ENCODE measurements at places on chromosomes 6 and 20. TPM values are rescaled to one million over a fixed set of nuclear protein-coding genes. Genes with fewer than 3 reads are reported as not detected.

Gene PTK7
- total RNA-seq, result 130 TPM

Gene NEURL2
- total RNA-seq, result 5.2 TPM

Gene RNF182
- 13.0 TPM for total RNA-seq

Gene NNAT
- total RNA-seq, result 66.8 TPM

Gene SPATS1
- total RNA-seq, result not detected

Gene BMP7
- total RNA-seq, result 9.2 TPM

Gene GRM1
- total RNA-seq, result 1.3 TPM

Gene KCNK17
- 3.0 TPM for total RNA-seq

Gene ANKEF1
- total RNA-seq, result 10.0 TPM

Gene ERMARD
- 12.2 TPM for total RNA-seq

Gene CST5
- total RNA-seq, result not detected

Gene SPATA25
- total RNA-seq, result 3.0 TPM

Gene BNIP5
- not detected for total RNA-seq

Gene RCAN2
- 8.1 TPM for total RNA-seq

DNA sequence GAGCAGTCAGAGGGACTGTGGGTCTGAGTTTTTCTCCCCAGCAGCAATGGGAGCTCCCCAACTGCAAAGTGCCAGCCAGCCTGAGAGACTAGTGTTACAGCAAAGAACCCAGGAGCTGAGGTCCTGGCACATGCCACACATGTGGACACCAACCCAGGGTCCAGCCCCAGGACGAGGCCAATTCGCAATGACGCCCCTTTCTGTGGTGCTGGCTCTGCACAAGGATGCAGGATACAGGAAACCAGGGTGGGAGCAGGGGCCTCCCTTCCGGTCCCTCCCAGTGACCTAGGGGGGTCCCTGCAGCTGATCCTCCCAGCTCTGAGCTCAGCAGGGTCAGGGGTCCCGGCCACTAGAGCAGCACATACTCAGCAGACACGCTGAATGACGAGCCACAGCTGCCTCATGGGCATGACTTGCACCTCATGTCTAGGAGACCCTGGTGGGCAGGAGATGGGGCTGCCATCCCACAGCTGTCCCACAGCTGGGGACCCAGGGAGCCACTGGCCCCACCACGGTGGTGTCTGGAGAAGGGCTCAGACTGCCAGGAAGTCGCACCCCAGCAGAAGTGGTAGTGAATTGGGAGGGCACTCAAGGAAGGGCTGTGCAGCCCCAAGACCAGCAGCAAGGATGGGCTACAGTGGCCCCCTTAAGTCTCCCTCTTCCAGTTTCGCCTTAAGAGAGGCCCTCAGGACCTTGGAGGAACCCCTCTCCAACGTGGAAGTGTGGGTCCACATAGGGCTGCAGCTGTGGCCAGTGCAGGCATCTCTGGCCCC is 3.6 kb downstream of the ARFRP1 start:
- DNase-seq, result no peak

- DNase-seq, result peak; percentile 59
These were observed 4.0 kb upstream of the SPATS1 start for GRCh38 chr6:44338228-44339122.

DNA sequence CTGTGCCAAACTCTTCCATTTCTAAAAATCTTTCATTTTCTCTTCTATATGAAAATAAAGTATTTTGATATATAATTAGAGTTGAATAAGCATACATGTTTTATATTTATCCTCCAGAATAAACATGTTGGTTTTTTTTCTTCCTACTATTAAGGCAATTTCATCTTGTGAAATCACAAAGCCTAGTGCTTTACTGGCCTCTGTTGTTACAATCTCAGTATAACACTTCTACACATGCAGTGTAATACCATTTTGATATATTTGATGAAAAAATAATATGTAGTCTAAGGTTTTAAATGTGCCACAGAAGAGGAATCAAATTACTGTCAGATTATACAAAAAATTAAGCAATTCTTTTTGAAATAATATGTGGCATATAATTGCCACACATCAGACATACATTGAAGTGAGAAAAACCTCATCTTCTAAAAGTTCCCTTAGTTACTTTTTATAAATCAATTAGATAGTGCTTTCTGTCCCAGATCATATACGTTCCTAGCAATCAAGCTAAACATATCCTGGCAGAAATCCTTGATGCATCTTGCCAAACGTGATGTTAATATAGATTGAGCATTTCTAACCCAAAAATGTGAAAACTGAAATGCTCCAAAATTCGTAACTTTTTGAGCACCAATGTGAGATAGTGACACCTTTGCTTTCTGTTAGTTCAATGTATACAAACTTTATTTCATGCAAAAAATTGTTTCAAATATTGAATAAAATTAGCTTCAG is 225.1 kb upstream of the MANEA start:
- DNase-seq, result no peak

DNA sequence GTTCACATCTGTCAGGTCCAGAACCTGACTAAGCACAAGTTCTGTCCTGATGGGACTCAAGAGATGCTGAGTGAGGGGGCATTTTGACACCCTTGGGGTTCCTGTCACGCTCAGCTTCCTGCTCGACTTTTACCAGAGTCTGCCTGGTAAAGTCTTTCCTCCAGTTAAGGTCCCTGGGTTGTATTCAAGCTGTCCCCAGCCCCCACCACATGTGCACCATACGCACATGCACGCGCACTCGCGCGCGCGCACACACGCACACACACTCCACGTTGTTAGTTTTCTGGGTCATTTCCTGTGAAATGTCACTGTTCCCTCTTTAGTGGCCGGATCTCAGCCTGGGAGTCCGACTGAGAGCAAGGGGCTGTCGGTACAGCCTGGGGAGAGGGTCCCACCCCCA is 166.1 kb downstream of the GMPR start:
- no peak for DNase-seq

GRCh38 chr6:137754866-137755265 is 112.2 kb upstream of the TNFAIP3 start:
- no peak for DNase-seq

- no peak for DNase-seq
These were observed 1.0 kb downstream of the SCML4 start for GRCh38 chr6:107823047-107823557.

DNA sequence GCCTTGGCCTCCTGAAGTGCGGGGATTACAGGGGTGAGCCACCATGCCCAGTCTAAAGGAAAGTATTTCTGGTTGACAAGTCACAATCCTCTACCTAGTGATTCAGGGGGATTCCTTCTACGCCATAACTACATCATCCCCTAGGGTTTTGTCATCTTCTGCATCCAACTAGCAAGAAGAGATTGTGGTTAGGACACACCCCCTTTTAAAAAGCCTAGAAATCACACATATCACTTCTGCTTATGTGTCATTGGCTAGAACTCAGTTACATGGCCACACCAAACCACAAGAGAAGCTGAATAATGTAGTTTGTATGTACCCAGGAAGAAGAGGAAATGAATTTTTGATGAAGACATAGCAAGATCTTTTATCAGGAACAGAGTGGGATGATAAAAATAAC is 14.7 kb upstream of the CHD6 start:
- DNase-seq, result no peak

DNA sequence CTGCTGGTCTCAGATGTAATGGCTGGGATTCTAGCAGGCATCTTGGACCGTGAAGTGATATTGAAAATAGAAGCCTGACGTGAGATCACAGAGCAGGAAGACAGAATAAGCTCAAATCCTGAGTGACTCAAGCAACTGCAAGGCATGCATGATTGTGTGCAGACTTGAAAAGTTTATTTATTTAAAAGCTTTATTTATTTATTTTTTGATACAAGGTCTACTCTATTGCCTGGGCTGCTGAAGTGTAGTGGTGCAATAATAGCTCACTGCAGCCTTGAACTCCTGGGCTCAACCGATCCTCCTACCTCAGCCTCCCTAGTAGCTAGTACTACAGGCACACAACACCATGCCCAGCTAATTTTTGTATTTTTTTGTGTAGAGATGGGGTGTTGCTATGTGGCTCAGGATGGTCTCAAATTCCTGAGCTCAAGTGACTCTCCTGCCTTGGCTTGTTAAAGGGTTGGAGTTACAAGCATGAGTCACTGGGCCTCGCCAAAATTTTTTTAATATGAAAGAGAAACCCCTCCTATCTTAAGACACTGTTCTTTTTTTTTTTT is 40.1 kb upstream of the RNF144B start:
- DNase-seq, result no peak

GRCh38 chr20:35271904-35272303 is 6.0 kb downstream of the MMP24OS start:
- no peak for DNase-seq

DNA sequence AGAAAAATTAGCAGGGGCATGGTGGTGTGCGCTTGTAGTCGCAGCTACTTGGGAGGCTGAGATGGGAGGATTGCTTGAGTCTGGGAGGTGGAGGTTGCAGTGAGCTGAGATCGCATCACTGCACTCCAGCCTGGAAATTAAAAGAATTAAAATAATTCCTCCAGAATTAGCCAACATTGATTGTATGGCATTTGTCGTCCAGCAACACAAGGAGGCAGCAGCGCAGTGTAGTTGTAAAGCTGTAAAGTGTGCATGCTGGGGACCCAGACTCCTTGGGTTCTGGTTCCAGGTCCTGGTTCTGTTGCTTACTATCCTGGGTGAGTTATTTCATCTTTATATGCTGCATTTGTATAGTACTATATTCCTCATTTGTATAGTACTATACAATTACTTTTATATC is 41.4 kb downstream of the PEX7 start:
- no peak for DNase-seq

DNA sequence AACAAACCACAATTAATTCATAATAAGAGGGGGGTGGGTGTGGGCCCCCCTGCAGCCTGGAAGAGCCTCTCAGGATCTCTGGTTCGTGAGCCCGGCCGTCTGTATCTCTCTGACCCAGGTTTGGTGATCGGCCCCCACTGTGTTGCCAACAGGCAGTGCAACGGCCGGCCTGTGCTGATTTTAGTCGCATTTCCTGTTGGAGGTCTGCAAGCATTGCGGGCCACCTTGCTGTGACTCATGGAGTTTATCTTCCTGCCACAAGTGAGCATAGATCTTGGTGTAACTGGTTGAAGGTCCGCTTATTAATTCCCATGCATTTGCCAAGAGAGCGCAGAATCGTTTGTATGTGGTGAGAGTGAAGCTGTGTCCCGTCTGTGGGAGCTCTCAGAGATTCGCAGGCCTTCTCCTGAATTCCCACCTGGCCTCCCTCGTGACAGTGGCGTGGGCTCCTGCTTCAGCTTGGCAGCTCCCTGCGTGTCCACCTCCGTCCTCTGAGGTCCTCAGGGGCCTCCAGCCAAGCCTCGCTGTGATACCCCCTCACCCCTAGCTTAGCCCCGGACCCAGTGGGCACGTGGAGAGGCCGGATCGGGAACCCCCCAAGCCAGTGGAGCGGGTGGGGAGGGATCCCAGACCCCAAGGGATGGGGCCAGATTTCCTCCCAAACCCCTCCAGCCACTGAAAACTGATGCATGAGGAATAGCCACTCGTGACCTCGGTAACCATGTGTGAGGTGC is 269.8 kb downstream of the CDH4 start:
- DNase-seq, result no peak

- DNase-seq, result no peak
These were observed 3.1 kb downstream of the RHAG start for GRCh38 chr6:49633541-49633940.

DNA sequence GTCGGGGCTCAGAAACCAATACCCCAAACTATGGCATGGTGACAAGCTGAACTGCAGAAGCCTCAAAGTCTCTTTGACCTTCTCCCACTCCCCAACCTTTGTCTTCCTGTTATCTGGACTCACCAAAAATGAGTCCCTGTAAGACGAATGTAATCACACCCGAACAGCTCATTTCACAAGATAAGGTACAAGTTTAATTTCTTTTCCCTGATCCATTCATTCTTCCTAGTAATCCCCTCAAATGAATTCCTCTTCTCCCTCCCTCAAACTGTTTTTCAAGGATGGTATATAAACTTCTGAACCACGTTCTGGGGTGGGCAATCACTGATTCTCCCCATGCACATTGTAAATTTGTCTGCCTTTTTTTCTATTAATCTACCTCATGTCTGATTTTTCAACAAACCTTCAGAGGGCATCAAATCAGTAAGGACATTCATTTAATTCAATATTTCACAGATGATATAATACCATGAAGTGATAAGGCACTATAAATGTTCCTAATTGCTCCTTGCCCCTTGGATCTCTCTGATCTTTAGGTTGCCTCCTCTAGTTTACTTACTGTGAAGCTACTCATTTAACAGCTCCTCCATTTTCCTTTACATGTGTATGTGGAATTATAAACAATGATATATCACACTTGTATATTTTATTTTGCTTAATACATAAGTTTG is 77.2 kb downstream of the OR2B2 start:
- no peak for DNase-seq

DNA sequence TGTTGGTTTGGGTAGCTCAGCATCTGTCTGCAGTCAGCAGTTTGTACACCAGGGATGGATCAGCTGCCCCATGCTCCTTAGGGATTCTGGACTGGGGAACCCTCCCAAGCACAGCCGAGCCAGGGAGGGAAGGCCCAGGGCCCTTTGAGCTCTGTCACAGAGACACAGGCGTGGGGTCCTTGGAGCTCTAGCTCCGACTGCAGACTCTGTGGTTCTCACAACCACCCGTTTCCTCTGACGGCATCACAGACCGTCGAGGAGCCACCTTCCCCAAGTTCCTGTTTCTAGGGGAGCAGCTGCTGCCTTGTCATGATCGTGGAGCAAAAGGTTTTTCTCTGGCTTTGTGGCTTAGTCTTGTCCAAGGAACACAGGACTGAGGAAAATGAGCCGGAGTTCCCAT is at the start of gene SLA2:
SLA2 (minus strand) TSS at position 199 of the 400 bp plus-strand sequence. CDS start 4,861 bp downstream, outside the sequence.
- no peak for DNase-seq

DNA sequence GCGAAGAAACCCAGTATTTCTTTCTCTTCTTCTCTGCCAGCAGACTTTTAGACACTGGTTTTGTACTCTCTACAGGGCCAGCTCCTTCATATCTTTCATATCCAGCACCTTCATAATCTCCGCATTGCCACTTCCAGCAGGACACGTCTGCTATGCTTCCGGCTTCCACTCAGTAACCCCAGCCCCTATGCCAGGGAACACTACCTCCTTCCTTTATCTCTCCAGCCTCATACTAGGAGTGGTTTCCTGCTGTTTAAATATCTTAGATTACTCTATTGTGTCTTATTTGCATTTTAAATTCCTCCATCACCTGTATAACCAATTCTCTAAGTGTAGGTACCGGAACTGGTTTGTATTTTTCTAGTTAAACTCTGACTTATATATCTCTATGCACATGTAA is 667.8 kb upstream of the ID4 start:
- DNase-seq, result no peak

DNA sequence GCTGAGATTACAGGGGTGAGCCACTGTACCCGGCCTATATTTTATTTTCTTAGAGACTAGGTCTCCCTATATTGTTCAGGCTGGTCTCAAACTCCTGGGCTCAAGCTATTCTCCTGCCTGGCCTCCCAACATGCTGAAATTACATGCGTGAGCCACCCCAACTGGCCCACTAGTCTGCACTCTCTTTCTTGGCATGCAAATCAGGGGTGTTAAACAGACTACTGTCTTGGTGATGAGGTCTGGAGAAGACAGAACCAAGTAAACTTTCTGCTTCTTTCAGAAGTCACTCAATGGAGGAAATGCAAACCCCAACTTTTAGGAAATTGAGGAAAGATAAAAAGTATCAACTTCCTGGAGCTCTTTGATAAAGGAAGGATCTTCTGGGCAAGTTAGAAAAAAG is 8.0 kb upstream of the TUBB2B start:
- no peak for DNase-seq

Data from H1 (cell line).